Stimulated activated CD4-positive, alpha-beta T cell treated with anti-CD3 and anti-CD28 coated beads, TNF-alpha, amount 100 ng/mL, for 1 hour (primary cell): ENCODE measurements at places on chromosomes 5 and 9.

- no peak for DNase-seq
Measured at GRCh38 chr5:97420646-97421045, 237.6 kb upstream of the RIOK2 start.

DNA sequence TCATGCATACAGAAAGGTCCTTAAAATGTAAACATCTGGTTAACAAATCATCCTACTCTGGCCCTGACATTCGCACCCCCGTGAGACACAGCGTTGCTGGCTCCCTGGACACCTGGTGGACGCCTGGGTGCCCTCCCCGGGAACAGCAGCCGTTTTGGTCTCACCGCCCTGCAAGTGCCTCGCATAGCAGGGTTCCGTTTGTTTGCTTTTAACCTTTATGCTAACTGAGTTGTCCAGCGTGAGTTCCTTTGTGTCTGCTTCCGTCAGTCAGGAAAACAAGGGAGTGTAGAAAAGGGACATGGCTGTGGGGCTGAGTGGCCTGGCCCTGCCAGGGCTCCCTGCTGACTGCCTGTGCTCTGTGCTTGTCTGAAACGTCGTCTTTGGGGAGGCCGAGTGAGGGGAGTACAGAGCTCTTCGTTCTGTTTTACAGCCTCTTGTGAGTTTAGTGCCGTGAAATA is 91.8 kb upstream of the CACNA1B start:
- no peak for DNase-seq

- DNase-seq = no peak
Measured at GRCh38 chr9:110152704-110153374, 55.1 kb downstream of the C9orf152 start.

DNA sequence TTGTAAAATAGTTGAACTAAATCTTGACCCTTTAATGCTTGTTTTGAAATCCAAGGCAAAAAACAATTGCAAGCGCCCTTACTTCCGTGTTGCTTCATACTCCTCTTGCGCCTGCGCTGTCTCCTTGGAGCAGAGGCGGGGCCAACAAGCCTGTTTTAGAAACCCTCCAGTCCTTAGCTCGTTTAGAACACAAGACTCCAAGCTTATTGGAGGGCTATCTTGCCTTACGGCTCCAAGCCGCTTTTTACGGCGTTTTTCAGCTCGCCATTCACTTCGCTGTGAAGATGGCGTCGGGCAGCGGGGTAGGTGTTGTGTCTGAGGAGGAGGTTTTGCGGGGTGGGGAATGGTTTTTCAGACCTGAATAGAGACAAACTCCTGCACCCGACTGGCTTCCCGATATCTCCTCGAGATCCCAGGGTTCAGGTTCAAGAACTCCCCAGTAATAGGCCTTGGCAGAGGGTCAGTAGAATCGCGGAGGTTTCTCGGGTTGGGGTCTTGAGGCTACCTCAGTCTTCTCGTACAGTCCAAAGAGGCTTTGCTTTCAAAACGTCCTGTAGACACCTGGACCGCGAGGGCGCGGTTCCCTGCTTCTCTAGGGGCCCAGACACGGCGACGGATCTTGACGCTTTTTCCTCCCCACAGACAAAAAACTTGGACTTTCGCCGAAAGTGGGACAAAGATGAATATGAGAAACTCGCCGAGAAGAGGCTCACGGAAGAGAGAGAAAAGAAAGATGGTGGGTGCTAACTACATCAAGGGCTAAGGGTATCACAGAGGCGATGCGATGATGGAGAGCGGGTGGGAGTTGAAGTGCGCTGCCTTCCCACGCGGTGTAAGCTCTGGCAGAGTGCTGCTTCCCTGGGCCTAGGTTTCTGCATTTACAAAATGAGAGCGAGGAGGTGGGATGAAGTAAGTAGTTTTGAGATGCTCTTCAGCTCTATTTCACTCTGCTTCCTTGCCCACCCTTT is at the start of gene ZMAT2:
Gene ZMAT2, plus strand, starts transcription at position 271 of the 968 bp plus-strand sequence. Its CDS starts 14 bp downstream, at position 285.
- peak; percentile 81 for DNase-seq

DNA sequence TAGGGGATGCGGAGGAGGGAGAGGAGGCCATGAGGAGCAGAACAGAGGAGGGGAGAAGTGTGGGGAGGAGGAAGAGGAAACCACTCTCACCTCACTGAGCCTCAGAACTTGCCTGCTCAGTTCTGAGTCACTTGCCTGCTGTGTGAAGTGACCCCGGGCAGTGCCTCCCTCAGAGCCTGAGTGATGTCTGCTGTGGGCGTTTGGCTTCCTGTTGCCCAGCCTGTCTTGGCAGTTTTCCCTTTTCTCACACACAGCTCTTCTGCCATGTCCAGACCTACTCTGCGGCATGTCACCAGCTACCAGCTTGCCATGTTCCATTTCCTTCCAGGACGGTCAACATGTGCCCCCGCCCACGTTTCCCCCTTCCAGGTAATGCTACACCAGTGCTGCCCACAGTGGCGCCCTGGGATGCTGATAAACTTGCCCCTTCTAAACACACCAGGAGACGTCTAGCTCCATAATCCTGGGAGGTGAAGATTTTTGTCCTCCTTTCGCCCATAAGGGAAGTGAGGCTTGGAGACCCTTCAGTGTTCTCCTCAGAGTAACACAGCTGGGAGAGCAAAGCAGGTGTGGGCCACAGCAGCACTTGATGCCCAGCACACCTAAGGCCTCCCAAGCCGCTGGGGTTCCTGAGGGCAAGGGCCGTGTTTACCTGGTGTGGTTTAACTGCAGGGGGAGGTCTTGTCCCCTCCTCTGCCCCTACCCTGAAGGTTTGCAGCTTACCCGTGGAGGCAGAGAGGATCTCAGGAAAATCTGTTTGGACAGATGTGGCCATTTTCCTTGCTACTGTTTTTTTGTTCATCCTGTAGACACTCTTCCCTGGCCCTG is 63.8 kb upstream of the RNF130 start:
- DNase-seq = no peak

DNA sequence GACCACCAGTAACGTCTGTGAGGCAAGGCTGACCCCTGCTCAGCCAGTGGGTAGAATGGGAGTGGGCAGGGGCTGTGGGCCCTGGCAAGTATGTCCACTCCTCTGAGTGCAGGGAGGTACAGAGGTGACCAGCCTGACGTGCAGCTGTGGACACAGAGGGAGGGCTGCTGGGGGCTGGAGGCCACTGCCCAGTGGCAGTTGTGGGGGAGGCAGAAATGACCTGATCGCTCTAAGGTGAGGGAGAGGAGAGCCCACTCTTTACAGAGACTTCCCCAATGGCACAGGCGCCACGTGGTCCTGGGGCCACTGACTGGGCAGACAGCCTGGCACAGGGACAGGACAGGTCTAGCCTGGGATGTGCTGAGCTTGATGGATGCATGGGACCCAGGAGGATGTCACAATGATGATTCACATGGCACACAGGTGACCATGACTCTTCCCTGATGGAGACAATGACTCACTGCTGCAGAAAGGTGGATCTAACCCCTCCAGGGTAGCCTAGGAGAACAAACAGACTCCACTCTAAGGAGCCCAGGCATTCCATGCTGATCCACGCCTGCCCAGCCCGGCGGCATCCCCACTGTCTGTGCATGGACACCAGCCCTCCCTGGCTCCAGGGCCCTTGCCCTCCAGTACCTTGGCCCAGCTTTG is 7.7 kb downstream of the LPCAT1 start:
- DNase-seq = no peak

- no peak for DNase-seq
Measured at GRCh38 chr9:80385246-80385645, 813.5 kb downstream of the TLE4 start.

DNA sequence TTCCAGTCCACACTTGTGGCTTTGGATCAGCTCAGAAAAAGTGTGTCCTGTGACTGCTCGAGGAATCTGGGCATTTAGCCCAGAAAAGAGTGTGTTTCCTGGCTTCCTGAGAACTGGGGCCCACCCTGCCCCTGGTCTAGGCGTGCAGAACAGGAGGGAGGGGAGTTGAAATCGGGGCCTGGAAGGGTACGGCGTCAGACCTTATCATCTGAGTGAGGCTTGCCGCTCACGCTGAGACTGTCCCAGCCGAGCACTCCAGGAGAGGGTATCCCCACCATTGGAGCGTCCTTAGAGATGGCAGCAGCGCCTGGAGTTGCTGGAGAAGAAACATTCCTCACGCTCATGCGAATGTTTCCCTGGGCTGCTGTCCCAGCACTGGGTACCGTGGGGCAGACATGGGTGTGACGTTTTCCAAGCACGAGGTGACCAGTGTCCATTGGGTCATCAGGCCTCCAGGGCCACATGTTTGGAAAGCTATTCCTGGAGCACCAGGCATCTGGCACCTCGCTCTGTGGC is 22.5 kb downstream of the NEK6 start:
- DNase-seq = no peak

- DNase-seq = no peak
Measured at GRCh38 chr9:131747352-131747751, 7.5 kb upstream of the RAPGEF1 start.

DNA sequence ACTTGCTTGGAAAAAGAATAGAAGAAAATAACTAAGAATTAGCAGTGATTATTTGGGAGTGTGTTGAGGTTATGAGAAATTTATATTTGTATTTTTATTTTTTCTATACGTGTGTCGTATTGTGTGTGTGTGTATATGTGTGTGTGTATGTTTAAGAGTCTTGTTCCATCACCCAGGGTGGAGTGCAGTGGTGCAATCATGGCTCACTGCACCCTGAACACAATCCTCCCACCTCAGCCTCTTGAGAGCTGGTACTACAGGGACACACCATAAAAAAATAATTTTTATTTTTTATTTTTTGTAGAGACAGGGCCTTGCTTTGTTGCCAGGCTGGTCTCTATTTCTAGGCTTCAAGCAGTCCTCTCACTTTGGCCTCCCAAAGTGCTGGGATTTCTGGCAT is 643.8 kb downstream of the PDE4D start:
- no peak for DNase-seq

GRCh38 chr5:81140943-81141342 is 92.2 kb upstream of the CKMT2 start:
- no peak for DNase-seq
